Stimulated activated CD4-positive, alpha-beta T cell treated with anti-CD3 and anti-CD28 coated beads, Interleukin-4, amount 100 ng/mL, for 24 hours (primary cell): ENCODE measurements at places on chromosomes 1 and 21.

DNA sequence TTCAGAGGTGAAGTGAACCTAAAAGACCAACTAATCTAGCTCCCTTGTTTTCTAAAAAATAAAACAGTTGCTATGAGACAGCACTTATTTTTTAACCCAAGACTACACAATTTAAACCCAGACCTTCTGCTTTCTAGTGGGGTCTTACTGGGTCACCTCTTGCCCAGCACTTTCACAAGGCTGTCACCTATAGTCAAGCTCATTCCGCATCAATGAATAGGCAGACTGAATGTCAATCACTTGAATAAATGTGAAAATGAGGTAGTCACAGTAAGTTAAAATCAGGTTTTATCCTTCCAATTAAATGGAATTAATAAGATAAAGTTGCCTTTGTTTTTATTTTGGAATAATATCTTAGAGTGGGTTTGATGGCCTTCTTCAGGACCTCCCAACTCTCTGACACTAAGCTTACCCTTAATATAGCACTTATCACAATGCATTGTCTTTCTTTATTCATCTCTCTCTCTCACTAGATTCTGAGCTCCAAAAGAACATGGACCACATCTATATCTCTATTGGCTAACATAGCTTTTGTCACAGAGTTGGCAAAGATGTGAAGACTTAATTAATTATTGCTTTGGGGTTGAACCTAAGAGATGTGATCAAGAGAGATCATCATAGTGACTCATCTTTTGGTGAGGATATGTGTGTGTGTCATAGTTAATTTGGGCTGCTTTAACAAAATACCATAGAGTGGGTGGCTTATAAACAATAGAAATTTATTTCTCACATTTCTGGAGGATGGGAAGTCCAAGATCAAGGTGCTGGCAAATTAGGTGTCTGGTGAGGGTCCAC is 248.7 kb upstream of the DAB1 start:
- DNase-seq: no peak

- DNase-seq: no peak
Measured at GRCh38 chr1:21663951-21664805, 5.0 kb downstream of the RAP1GAP start.

DNA sequence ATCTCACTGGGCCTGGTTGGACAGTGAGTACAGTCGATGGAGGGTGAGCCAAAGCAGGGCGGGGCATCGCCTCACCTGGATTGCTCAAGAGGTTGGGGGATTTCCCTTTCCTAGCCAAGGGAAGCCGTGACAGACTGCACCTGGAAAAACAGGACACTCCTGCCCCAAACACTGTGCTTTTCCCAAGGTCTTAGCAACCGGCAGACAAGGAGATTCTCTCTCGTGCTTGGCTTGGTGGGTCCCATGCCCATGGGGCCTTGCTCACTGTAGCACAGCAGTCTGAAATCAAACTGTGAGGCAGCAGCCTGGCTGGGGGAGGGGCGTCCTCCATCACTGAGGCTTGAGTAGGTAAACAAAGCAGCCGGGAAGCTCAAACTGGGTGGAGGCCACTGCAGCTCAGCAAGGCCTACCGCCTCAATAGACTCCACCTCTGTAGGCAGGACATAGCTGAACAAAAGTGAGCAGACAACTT is 11.3 kb downstream of the C1orf105 start:
- peak; percentile 11 for DNase-seq

DNA sequence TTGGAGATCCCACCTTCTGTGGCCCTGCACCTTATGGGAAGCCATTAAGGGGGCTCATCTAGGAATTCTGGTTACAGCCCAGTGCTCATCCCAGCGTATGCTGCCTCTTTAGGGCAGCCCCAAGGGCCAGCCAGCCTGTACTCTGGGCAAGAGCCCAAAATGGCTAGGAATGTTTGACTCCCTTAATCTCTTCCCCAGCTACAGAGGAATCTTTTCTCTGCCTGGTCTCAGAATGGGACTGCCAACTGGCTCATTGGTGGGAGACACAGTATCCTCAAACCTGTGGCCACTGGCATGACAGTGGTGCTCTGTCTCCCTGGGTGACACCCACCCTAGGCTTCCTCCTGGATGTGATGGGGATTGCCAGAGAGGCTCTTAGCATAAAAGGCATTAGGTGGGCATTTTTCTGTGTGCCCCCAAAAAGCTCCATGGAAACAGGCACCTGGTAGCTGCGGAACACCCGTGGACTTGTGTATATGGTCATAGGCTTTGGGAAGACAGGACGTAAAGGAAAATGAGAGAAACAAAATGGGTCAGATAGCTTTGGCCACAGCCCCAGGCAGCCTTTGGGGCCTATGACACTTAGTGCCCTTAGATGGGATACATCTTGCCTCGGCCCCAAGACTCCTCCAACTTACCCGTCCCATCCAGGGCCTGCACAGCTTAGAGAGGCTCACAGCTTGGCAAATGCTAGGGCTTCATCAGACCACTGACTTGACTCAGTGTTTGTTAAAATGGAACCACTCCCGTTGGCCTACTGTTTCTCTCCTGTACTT is 6.9 kb downstream of the TMEM81 start:
- DNase-seq: no peak

DNA sequence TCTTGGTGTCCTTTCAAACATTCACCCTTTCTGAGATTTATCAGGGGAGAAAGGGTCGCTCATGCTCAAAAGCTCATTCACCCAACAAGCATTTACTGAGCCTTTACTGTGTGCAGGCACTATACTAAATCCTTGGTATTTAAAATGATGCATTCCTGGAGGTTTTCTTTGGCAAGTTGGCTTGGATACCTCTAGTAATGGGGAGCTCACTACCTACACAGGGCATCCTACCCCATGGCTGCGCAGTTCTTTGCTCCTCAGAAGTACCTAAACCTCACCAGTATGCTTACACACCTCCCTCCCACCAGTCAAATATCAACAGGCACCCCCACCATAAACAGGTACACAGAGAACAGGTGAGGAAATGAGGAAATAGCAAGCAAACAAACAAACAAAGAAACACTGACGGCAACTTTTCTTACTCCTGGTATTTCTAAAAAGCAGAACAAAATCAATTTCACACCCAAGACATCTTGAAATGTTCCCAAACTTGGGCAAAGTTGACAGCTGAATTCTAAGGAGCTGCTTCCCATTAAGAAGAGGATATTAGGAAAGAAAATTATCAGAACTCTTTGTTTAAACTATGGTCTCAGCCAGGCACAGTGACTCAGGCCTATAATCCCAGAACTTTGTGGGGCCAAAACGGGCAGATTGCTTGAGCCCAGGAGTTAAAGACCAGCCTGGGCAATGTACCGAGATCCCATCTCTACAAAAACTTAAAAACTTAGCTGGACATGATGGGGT is 104.8 kb downstream of the PSMG1 start:
- no peak for DNase-seq

GRCh38 chr1:78688697-78689096 is 39.1 kb downstream of the IFI44 start:
- DNase-seq: no peak

DNA sequence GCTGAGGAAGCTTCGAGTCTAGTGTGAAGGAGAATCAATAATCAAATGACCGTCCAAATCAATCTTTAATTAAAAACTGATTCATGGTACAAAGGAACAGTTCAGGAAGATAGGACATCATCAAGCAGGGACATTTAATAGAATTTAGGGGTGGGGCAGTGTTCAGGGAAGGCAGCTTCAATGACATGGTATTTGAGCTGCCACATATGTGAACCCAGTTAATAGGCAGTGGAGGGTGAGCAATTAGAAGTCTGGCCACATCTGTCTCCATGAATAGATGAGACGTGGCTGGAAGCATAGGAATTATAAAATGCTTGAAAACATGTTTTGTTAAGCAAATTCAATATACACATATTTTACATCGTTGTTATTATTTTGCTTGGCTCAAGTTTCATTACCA is 362.7 kb downstream of the PRDM2 start:
- no peak for DNase-seq

DNA sequence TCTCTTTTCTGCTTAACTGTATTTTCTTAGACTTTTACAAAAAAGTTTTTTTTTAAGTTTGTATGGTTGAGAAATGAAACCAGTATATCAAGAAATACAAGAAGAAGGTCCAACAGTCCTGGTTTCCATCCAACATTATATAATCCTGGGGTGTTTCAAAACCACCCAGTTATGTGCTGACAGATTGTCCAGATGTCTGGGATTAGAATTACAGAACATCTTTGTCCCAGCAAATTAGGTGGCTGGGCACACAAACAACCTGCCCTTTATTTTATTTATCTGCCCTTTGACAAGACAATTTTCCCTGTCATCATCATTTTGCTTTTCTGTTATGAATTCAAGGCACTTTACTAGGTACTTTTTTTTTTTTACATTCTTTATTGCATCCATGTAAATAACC is 622.1 kb downstream of the PLPP3 start:
- no peak for DNase-seq

DNA sequence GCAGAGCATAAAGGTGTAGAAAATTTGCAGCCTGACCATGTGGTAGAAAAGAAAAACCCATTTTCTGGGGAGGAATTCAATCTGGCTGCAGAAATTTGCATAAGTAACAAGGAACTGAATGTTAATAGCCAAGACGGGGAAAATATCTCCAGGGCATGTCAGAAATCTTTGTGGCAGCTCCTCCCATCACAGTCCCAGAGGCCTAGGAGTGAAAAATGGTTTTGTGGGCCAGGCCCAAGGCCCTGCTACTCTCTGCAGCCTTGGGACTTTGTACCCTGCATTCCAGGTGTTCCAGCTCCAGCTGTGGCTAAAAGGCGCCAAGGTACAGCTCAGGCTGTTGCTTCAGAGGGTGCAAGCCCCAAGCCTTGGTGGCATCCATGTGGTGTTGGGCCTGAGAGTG is 152.9 kb downstream of the PATJ start:
- no peak for DNase-seq

DNA sequence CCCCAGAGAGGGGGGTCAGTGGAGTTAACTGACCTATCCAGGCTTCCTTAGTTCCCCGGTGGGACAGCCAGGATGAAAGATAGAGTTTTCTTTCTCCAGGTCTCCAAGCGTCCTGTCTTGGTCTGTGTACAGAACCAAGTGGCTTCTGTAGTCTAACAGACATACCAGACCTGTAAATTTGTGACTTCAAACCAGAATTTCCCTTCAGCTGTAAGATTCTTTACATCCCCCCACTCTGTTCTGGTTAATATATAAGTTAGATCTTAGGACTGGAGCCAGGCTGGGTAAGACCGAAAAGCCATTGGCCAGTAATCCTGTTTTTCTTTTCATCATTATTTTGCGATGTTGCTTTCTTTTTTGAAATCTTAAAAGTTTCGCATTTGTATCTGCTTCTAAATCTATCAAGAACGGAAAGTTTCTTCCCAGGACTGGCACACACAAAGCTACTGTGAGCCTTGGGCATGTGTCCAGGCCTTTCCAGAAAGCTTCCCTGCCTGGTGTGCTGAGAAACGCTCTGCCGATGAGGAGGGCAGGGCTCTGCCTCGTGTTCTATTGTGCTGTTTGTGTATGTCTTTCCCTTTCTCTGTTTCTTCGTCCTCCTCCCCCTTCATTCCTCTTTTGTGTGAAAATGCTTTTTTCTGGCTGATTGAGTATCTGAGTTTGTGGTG is 72.3 kb downstream of the RGL1 start:
- DNase-seq: no peak

GRCh38 chr1:184031409-184032107 is 6.0 kb downstream of the COLGALT2 start:
- DNase-seq: no peak
